ENCODE measurements at places on chromosomes 4 and X. TPM values are rescaled to one million over a fixed set of nuclear protein-coding genes. Genes with fewer than 3 reads are reported as not detected.

DNA sequence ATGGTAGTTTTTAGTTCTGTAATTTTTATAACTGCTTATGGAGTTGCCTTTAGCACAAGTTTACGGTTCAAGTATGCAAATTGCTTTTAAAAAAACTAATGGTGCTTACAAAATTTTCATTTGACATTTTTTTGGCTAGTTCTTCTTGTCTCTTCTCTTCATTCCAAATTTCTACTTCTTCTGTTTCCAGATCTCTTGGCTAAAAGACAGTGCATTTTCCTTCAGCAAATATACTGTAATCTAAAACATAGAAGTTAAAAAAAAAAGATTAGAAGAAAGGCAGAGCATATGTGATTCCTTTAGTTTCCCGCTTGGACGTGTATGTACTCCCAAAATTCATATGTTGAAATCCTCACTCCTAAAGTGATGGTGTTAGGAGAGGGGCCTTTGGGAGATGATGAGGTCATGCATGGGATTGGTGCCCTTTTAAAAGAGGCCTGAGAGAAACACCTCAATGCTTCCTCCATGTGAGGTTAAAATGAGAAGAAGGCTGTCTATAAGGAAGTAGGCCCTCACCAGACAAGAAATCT lies 132.1 kb upstream of the NPY2R start:
- no peak for DNase-seq
- no peaks in the 10 kb centered on the region for H3K36me3 ChIP-seq
- H3K27me3 ChIP-seq, result no peaks in the 10 kb centered on the region
- no peak overlapping the region for H3K4me3 ChIP-seq
- no peaks in the 10 kb centered on the region for H3K4me1 ChIP-seq
- no peak overlapping the region for H3K27ac ChIP-seq

GRCh38 chrX:118182025-118182424 lies 65.4 kb upstream of the KLHL13 start:
- no peak overlapping the region for H3K27ac ChIP-seq
- H3K36me3 ChIP-seq, result no peaks in the 10 kb centered on the region
- H3K27me3 ChIP-seq, result no peaks in the 10 kb centered on the region
- H3K4me3 ChIP-seq, result no peak overlapping the region

DNA sequence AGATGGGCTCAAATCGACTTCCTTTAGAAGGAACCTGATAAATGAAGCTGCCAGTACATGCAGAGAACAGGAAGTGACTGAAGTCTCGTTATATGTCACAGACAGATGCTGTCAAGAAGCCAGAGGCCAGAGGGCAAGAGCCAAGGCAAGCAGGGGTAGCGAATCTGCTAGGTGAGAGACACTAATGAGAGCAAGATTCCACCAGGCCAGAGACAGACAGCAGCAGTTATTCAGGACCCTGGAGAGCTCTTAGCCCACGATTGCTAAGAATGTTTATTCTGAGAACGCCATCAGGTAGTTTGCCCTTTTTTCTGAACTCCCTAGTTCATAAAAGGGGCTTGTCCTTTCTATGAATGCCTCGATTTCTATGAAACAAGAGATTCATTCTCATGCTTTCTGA lies 73.7 kb downstream of the BEND2 start:
- no peaks in the 10 kb centered on the region for H3K27me3 ChIP-seq
- H3K4me3 ChIP-seq, result no peak overlapping the region
- no peak overlapping the region for H3K27ac ChIP-seq
- no peaks in the 10 kb centered on the region for H3K36me3 ChIP-seq

GRCh38 chrX:107773206-107773605 lies 2.4 kb downstream of the TSC22D3 start:
- no peaks in the 10 kb centered on the region for H3K36me3 ChIP-seq
- DNase-seq, result no peak
- H3K27ac ChIP-seq, result no peak overlapping the region

DNA sequence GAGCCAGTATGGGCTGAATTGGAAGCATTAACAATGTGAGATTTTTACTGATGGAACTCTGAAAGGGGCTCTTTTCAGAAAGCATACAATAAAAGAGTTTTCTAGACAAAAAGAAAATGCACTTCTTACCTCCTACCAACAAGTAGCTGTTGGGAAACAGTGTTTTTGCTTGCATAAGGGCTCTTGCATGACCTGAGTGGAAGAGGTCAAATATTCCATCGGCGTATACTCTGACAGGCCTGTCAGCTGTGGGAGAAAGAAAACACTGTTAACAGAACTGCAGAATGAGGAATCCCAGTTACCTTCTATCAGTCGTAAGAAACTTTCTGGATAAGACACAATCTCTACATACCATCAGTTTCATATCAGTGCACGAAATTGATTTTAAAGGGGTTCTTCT lies 39.5 kb downstream of the PCYT1B start:
- H3K36me3 ChIP-seq, result no peaks in the 10 kb centered on the region
- no peak overlapping the region for H3K27ac ChIP-seq
- DNase-seq, result no peak
- no peaks in the 10 kb centered on the region for H3K27me3 ChIP-seq

- H3K36me3 ChIP-seq, result no peaks in the 10 kb centered on the region
- no peak overlapping the region for H3K27ac ChIP-seq
- H3K4me1 ChIP-seq, result no peaks in the 10 kb centered on the region
- H3K27me3 ChIP-seq, result no peaks in the 10 kb centered on the region
- DNase-seq, result no peak
Measured at GRCh38 chrX:29225670-29226069, 638.4 kb downstream of the IL1RAPL1 start.

DNA sequence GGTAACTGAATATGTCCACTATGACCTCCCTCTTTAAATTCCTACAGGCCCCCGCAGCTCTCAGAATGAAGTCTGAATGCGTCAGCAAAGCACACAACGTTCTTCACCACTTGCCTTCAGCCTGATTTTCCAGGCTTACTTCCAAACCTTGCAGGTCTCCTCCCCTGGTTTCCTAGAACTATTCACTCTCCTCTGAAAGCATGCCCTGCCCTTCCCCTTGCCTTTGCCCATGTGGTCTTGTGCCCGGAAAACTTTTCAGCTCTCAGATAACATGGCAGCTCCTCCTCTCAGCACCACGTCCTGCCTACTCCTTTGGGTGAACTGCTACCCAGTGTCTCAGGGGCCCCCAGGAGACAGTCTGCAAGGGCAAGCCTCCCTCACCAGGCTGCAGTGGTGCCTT lies 268.5 kb upstream of the LDB2 start:
- H3K4me1 ChIP-seq, result no peaks in the 10 kb centered on the region
- no peak overlapping the region for H3K4me3 ChIP-seq
- no peaks in the 10 kb centered on the region for H3K27me3 ChIP-seq
- no peak overlapping the region for H3K27ac ChIP-seq
- no peaks in the 10 kb centered on the region for H3K36me3 ChIP-seq
- no peak for DNase-seq

DNA sequence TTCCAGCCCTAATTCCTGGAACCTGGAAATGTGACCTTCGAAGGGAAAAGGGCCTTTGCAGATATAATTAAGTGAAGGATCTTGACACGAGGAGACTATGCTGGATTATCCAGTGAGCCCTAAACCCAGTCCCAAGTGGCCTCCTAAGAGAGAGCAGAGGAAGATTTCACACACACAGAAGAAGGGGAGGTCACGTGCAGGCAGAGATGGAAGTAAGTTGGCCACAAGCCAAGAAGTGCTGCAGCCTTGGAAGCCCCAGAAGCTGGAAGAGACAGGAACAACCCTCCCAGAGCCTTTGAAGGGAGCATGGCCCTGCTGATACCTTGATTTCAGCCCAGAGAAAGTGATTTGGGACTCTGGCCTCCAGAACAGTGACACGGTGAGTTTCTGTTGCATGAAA lies 51.9 kb downstream of the EVC2 start:
- no peaks in the 10 kb centered on the region for H3K27me3 ChIP-seq
- no peaks in the 10 kb centered on the region for H3K4me1 ChIP-seq
- H3K36me3 ChIP-seq, result no peaks in the 10 kb centered on the region
- no peak overlapping the region for H3K27ac ChIP-seq
- no peak for DNase-seq
- H3K4me3 ChIP-seq, result no peak overlapping the region

- no peak overlapping the region for H3K27ac ChIP-seq
- no peak for DNase-seq
- H3K27me3 ChIP-seq, result no peaks in the 10 kb centered on the region
- no peaks in the 10 kb centered on the region for H3K4me1 ChIP-seq
Measured at GRCh38 chr4:103306870-103307375, 108.8 kb upstream of the CENPE start.

The PCDH19 gene
- total RNA-seq, result not detected

The MAB21L2 gene
- 1.5 TPM for total RNA-seq

Data from liver (tissue), 10 donors.